ELF-1 (cell line): ENCODE measurements at places on chromosomes 11 and 22.

DNA sequence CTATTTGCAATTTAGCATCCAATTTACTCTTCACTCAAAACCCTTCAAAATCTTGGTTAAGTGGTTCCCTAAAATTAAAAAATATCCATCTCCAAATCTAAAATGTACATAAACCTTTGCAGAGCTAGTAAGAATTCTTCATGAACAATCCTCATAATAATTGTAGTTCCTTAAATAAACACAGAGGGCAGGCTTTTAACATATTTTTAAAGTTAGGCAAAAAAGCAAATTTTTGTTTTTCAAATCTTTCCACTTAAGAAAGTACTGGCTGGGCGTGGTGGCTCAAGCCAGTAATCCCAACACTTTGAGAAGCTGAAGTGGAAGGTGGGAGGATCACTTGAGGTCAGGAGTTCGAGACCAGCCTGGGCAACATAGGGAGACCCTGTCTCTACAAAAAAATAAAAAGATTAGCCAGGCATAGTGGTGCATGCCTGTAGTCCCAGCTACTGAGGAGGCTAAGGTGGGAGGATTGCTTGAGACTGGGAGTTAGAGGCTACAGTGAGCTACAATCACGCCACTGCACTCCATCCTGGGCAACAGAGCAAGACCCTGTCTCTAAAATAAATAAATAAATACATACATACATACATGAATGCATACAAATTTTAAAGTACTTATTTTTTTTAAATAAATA is 25.1 kb upstream of the PLAAT3 start:
- no peak for DNase-seq

- no peak for DNase-seq
These were observed 230.4 kb upstream of the MTNR1B start for GRCh38 chr11:92739041-92739440.

GRCh38 chr11:117498791-117499190 is 171.1 kb downstream of the CEP164 start:
- DNase-seq, result no peak

DNA sequence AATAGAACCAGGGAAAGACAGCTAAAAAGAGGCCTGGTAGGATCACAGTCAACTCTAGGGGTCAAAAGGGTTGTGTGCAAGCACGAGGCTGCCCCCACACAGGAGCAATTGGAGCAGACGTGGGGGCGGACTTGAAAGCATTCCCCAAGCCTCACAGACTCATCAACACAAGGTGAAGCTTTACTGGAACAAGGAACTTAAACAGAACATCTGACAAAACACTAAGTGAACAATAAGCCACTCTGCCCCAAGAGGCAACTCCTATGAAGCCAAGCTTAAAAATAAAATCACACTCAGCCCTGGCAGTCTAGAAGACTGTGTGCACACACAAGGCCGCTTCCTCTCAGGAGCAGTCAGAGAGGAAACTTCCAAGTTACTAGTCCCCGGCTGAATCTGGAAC is 32.2 kb upstream of the TEAD1 start:
- peak; percentile 46 for DNase-seq

GRCh38 chr11:15764326-15764725 is 592.0 kb downstream of the SOX6 start:
- no peak for DNase-seq

GRCh38 chr11:68330700-68331337 is 18.4 kb downstream of the LRP5 start:
- no peak for DNase-seq

- peak; percentile 89 for DNase-seq
These were observed 65.8 kb downstream of the SLC22A12 start for GRCh38 chr11:64656862-64657261.

DNA sequence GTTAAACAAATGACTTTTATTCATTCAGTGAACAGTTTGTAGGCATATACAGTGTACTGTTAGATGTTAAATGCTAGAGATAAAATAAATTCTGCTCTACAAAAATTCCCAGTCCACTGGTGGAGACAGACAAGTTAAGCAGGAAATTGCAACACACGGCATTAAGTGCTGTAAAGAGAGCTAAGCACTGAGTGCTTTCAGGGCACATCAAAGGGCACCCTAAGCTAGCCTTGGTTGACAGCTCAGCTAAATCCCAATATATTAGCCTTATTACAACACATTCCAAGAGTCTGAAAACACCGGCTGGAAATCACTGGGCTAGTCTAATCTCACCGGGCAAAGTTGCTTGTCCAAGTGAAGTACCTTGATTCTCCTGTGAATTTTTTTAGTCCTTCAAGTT is 55.1 kb downstream of the NOX4 start:
- peak; percentile 54 for DNase-seq

DNA sequence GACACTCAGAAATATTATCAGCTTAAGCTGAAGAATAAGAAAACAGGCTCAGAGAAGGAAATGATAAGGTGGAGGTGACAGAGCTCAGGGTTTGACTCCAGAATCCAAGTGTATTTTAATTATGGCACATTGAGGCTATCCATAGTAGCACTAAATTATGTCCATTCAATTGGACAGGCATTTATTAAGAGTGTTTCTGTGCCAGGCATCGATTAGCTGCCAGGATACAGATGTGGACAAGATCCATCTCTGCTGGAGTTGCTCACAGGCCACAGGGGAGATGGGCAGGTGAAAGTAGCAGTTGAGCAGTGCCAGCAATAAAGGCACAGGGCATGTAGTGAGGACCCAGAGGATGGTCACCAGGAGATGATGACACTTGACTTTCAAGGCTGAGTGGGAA is 592.5 kb downstream of the INSC start:
- no peak for DNase-seq

DNA sequence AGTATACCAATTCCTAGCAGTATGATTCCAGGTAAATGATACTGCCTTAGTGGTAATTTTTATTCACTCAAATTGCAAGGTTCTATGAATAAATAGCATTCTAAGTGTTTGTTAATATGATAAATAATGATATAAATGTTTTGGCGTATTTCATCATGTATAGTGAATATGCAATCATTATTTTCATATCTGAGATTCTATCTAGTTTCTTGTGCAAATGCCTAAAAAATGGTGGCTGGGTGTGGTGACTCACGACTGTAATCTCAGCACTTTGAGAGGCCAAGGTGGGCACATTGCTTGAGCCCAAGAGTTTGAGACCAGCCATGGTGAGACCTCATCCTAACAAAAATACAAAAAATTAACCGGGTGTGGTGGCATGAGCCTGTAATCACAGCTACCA is 13.9 kb downstream of the HIPK3 start:
- DNase-seq, result no peak

- DNase-seq, result no peak
These were observed 330.6 kb downstream of the SHANK2 start for GRCh38 chr11:70921804-70922203.
